NAMALWA (cell line): ENCODE measurements at places on chromosomes 4 and X.

- no peak for DNase-seq
Observed at GRCh38 chr4:83516042-83516772, 19.7 kb upstream of the GPAT3 start.

GRCh38 chr4:20313237-20314030, 61.7 kb downstream of the SLIT2 start:
- DNase-seq: peak; percentile 42

DNA sequence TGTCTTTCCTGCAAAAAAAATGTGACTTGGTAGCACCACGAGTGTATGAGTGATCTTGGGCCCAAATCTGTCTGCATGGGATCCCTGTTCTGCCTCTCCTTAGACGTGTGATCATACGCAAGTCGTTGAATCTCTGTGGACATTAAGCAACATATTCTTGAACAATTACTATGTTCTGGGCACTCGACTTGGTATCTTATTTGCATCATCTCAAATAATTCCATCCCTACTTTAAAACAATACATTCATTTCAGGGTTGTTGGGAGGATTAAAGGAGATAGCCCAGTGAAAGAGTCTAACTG, 145.4 kb upstream of the CPEB2 start:
- no peak for DNase-seq

DNA sequence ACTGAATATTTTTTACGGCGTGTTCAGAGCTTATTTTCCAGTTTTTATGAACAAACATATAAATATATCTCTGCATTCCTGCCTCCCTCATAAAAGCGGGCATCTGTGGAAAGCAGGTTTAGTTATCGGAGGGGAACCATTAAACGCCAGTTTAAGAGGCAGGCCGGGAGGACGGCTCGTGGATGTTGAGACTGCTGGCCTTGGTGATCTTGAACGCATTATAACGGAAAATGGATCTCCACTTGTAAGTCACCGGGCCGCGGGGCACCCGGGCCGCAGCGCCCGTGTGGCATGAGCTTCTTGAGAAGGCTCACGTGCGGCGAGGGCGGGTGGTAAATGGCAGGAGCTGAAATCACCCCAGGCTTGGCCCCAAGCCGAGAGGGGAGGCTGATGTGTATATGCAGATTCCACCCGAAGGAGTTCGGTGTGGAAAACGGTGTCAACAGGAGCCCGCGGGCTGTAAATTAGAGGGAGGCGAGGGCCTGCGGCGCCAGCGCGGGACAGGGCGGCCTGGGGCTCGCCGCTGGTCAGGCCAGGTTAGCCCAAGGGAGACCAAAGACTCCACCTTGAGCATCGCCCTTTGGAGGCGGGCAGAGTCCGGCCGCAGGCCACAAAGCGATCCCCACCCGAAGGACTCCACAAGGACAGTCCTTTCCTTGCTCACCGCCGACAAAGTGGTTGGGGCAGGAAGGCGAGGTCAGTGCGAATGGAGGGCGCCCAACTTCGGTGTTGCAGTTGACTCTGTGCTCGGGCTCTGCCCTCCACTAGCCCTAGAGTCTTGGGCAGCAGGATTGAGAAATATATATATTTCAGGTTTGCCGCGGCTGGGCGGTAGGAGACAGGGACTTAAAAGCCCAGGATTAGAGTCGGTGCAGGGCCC, 1.3 kb upstream of the HAND2 start:
- DNase-seq: no peak

DNA sequence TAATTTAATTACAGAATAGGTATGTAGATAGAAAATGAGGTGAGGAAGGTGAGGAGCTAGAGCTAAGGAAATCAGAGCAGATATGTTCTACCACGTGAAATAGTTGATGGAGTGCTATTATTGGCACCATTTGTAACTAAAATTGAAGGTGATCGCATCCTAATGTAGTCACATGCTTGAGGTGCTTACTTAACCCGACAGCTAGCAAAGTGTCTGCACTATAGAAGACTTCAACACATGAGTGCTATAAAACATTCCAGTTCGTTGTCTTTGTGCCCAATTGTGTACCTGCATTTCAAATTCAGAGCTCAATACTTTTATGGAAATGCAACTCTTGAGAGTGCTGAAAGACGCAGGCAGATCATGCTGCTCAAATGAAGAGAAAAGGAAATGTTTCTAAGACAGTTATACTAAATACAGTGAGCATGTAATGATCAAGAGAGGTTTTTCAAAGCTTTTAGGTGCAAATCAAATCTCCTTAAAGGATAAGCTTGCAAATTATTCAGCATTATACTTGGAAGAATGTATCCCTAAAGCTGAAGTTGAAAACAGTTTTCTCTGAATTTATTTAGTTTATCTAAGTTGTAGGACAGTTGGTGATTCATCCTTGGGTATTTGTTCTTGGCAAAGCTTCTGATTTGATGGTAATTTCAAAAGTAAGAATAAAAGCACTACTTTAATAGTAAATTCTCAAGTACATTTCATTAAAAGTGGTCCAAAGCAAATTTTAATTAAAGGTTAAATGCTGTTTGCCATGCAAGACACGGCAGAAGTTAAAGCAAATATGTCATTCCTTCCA, 223.9 kb upstream of the EPHA5 start:
- DNase-seq: no peak

DNA sequence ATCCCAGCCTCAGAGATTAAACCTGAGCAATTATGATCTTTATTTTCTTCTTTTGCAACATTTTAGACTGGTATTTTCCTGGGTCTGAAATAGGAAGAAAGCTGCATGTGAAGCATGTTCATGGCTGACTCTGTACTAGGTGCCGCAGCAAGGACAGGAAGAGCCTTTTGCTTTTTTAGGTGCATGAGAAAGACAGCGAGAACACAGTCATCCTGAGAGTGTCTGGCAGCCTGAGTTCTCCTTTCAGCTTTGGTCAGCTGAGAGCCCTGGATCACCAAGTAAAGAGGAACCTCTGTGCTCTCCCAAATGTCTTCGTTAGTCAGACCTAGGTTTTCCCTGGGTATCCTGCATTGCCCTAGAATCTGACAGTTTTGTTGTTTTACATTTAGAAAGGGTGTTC, 29.8 kb downstream of the FAM149A start:
- no peak for DNase-seq

- no peak for DNase-seq
Observed at GRCh38 chr4:159722918-159723317, 620.0 kb downstream of the RAPGEF2 start.

- peak; percentile 29 for DNase-seq
Observed at GRCh38 chr4:54228056-54228527, 1.0 kb upstream of the PDGFRA start.

DNA sequence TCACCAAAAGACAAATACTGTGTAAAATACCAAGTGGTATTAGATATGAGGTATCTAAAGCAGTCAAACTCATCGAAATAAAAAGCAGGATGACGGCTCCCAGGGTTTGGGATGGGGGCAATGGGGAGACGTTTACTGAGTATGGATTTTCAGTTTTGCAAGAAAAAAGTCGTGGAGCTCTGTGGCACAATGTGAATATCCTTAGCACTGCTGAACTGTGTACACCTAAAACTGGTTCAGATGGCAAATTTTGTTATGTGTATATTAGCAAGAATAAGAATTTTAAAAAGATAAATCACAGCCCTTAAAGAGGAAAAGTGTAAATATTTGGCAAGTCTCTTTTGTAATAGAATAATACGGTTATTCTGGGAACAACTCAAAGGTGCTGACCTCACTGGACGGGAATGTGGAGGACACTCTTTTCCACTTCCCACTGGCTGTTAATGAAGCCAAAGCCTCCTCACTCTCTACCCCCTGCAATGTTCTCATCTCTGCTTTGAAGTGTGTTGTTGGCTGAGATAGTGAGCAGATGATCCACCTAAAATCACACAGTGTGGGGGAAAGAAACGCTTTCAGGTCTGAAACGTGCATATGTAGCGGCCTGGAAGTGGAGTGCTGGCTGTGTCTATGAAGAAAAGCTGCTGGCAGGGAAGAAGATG, 49.2 kb downstream of the SEL1L3 start:
- no peak for DNase-seq

- no peak for DNase-seq
Observed at GRCh38 chr4:6724421-6725111, 8.6 kb downstream of the BLOC1S4 start.

DNA sequence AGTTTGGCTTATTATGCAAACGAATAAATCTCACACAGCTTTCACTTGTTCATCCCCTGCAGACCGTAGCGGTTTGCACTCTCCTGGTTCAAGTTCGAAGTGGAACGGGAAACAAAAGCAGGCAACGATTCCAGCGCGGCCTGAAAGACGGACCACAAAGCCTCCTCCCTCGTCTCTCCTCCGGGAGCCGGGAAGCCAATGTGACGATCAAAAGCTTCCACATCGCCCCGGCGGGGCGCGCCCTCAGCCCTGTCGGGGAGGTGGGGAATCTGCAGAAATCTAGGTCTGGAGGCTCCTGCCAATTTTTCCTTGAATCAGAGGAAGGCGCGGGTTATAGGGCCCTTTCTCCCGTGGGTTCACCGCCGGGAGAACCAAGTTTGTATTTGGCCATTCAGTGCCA, 16.9 kb upstream of the ZIC3 start:
- DNase-seq: no peak

DNA sequence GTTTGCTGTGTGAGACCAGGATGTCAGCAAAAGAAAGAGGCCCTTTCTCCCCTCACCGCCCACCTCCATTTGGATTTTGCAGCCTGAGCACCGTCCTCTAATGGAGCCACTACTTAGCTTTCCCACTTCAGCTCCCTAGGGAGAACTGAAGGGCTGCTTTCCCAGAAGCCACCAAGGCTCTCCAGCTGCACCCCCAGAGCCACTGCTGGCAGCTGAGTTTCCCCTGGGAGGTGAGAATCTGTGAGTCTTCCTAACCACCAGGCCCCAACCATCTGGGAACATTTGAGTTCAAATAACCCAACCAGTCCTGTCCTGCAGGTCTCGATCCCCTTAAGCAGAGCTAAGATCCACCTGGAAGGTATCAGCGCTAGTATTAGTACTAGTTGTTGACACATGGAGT, 173.1 kb upstream of the USP9X start:
- DNase-seq: no peak

- DNase-seq: no peak
Observed at GRCh38 chr4:113407409-113407808, 354.1 kb downstream of the CAMK2D start.

DNA sequence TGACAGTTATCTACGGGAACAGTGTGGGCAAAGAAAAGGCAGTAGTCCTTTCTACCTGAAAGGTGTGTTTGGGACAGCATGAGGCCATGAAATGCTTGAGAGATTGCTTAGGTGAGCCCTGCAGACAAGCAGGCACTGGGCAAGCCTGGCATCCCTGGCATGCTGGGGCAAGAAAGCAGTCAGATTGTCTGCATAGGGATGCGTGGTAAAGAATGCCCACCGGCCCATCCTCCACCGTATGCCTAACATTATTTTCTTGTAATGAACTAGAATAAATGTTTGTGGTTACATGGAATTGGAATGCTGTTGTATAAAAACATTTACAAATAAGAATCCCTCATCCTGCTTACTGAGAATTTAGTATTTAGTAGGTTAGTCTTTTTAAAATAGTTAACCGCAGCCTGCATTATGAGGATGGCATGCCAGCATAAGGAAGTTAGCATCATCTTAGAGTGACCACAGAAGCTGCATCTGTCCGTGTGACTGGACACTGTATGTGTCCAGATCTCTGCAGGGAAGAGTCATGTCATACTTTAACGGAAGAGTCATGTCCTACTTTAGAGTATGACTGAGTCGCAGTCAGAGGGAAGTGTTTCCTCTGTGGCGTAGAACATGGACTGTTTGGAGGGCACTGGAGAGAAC, 18.9 kb downstream of the ZBTB49 start:
- no peak for DNase-seq

DNA sequence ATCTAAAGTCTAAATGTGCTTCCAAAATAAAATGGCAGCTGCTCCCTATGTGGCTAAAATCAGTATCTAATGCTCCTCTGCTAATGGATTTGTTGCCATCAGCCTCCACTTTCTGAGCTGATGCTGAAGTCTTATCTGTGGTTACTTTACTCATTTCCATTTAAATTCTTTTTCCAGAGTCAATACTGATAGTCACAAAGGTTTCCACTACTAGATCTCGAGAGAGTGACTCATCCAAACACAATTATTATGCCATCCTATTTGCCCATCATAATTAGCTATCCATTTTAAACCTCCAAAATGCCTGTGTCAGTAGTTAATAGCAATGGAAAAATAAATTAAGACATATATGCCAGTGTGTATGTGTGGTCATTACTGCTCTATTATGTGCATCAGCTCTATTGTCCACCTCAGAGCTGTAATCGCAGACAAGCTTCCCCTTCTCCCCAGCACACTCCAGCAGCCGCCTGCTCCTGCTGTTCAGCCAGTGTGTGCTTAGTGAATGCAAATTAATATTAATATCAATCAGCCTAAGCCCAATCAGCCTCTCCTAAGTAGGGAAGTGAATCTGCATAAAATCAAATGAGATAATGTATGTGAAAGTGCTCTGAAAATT, 199.8 kb upstream of the ZIC3 start:
- DNase-seq: no peak

- DNase-seq: no peak
Observed at GRCh38 chrX:115639334-115639880, 78.4 kb downstream of the PLS3 start.

DNA sequence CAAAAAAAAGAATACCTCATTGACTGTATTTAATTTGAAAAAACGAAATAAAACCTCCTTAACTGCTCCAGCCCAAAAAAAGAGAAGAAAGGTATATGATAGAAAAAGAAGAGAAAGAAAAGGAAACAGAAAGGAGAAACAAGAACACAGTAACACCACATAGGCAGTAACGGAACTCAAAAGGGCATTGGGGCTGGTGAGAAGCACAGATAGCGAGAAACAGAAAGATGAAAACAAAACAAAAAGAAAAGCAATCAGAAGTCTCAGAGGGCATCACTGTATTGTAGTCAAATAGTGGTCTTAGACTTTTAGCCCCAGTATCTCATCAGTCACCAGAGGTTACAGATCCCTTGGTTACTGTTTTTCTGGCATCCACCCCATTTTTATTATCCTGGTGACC, 88.6 kb downstream of the NFKB1 start:
- DNase-seq: no peak
